ENCODE measurements at places on chromosomes 13 and 19.

DNA sequence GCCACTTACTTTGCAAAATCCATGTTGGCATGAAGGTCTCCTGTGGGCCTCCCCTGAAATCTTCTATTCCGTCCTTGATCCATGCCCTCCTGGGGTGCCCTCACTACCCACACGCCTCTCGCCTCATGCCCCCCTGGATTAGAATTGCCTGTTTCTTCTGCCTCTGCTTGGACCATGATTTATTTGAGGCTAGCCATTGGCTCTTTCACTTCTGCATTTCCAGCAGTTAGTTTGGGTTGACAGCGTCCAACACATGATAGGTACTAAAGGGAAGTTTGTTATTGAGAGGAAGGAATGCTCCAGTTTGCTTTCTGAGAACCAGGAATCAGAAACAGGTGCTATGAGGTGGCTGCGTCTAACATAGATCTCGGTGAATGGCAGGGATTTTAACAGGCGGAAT lies 30.5 kb upstream of the TPTE2 start:
- DNase-seq: no peak

GRCh38 chr13:99559560-99559959 lies 58.3 kb downstream of the TM9SF2 start:
- no peak for DNase-seq

GRCh38 chr13:78147905-78148304 lies 229.3 kb upstream of the EDNRB start:
- peak; percentile 88 for DNase-seq

GRCh38 chr19:34215666-34216038 lies 38.7 kb upstream of the GARRE1 start:
- DNase-seq: no peak

DNA sequence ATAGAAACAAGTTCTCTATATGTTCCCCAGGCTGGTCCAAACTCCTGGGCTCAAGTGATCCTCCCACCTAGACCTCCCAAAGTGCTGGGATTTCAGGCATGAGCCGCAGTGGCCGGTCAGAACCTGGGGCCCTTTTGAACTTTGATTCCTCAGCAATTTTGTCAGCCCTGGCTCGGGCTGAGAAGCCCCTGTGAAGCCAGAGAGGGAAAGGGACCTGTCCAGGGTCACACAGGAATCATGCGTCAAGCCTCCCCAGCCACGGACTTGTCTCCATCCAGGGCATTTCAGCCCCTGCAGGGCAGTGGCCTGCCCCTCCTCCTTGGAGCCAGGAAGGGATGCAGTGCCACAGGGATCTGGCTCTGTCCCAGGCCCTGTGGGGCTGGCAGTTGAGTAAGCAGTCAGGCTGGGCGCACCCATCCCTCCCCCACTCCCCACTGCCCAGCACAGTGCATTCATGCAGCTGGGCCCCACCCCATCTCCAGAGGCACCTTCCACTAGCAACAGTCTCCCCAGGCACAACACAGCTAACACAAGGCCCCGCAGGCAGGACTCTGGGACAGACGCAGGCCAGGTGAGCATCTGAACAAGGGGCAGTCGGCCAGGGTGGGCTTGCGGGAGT lies at the start of gene CAPS:
TSS of gene CAPS (plus strand) at position 516 of the 619 bp plus-strand sequence. CDS start 153 bp downstream, outside the sequence.
- DNase-seq: peak; percentile 80

DNA sequence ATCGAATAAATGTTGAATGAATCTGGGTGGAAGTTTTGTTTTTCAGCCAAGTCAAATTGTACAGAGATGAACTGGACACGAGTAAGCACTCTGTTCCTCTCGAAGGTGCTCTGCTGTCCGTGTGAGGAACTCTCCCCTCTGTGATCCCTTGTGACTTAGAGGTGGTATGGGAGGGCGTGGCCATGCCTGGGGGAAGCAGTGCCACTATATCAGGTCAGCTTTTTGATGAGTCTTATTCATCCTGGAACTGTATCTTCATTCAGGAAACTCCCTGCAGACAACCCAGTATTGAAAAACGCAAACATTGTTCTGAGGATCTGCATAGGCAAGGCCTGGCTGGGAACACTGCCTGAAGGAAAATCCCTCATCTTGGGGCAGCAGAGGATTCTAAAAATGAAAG lies 45.7 kb upstream of the FLT1 start:
- DNase-seq: peak; percentile 39

DNA sequence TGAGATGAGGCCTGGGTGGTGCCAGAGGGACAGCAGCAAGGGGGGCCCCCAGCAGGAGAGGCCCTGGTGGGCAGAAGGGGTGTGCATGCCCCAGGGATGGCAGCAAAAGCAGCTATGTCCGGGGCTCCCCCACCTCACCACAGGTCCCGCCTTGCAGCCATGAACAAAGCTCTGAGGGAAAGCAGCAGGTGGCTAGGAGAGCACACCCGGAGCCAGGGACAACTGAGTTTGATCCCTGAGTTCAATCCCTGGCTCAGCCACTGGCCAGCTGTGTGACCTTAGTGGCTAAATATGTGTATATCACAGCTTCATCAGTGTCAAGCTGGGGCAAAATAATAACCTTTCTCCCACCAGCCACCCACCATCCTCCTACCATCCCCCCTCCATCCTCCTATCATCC lies 47.7 kb upstream of the KCTD15 start:
- DNase-seq: no peak

Data from HT1080 (cell line).